ENCODE measurements at places on chromosomes 7 and 10.

GRCh38 chr7:126937171-126937570, 315.6 kb downstream of the GRM8 start:
- DNase-seq: no peak

- DNase-seq: no peak
Measured at GRCh38 chr7:34337163-34337562, 320.9 kb upstream of the NPSR1 start.

GRCh38 chr10:67086327-67087134, 160.7 kb downstream of the LRRTM3 start:
- no peak for DNase-seq

- DNase-seq: no peak
Measured at GRCh38 chr10:75403939-75404814, 2.6 kb upstream of the ZNF503 start.

GRCh38 chr10:36555036-36555435, 570.4 kb upstream of the ANKRD30A start:
- no peak for DNase-seq

GRCh38 chr7:149319376-149319775, 57.4 kb downstream of the ZNF783 start:
- no peak for DNase-seq

DNA sequence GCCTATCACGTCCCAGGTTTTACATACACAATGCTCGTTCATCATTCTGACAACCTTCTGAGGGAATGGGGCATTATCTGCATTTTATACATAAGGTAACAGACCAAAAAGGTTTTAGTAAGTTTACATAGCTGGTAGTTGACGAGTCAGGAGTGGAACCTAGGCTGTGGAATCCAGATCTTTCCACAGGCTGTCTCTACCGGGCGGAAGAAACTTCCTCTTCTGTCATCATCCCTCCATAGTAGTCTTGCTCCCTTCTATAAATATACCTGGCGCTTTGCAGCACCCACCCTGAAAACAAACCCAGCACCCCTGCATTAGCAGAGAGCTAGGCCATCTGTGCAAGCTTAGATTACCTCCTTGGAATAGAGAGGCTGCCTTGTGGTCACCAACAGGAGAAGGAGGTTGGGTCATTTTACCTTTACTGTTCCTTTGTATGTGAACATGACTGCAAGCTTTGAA, 1.3 kb downstream of the TSPAN13 start:
- no peak for DNase-seq

GRCh38 chr7:131792311-131792710, 235.9 kb upstream of the PODXL start:
- DNase-seq: no peak

DNA sequence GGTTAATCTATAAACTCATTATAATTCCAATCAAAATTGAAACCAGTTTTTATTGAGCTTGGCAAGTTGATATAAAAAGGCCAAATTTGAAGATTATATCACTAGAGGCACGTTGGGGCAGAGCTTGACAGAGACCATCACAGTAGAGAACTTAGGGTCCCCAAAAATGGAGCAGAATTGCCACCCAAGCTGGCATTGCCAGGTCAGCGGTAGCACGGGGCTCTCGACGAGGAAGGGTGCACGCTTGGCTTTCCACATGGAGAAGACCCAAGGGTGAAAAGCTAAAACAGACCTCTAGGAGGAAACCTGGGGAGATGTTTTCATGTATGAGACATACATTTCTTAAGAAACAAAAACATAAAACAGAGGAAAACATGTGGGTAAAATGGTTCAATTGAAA, 4.3 kb upstream of the JAKMIP3 start:
- DNase-seq: no peak

GRCh38 chr10:96439725-96440124, 74.0 kb downstream of the TLL2 start:
- DNase-seq: no peak

DNA sequence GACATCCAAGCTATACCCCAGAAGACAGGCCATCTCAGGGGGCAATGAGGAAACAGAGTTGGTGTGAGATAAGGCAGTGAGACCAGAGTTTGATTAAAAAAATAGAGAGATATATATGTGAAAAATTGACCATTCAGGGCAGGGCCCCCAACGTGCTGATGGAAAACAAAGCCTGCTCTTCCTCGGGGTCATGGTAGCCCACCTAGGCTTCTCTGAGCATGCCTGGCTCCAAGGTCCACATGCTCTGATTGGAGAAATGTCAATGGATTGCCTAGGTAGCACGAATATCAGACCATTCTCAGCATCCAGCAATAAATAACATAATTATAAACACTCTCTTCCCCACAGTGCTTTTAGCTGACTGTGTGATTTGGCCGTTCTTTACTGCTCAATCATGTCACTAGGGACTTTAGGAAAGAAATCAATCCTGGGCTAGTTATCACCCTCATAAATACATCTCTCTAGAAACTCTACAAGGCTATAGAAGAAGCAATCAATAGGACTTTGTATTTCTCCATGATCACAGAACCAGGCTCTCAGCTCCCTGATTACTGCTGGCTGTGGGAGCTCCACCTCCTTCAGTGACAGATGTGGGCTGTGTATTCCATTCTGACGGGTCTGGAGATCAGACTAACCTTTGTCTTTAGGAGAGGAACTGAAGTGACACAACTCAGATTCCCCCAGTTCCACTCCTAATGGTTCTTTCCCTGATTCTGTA, 766.4 kb downstream of the GRID1 start:
- no peak for DNase-seq

- DNase-seq: no peak
Measured at GRCh38 chr7:39666562-39666961, 43.2 kb downstream of the RALA start.

DNA sequence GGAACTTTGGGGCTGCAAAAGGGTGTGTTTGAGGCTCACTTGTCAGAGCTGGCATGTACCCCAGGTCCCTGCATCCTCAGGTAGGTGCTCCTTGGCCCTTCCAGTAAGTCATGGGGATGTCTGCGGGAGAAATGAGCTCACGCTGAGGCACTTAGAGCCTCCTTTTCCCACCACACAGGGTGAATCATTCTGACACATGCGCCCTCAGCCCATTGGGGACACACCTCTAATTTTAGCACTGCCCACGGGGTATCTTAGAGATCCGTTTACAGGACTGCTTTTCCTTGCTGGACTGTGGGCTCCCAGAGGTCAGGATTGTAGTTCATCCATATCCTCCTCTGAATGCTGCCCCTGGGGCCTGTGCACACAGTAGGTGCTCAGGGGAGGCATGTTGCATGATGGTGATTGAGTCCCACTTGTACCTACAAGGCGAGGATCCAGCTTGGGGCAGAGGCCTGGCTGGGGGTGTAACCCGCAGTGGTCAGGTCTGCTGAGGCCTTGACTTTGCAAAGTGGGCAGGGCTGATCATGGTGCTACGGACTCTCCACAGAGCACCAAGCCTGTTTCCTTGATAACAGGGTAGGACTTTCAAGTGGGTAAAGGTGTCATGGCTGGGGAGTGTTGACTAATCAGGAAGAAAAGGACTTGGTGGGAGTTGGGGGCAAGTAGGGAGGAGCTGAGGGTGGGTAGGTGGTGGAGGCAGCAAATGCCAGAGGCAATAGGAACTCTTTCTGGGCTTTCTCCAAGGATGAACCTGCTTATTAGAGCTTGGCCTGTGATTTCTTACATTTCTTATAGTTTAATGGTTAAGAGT, 5.8 kb downstream of the TSPAN15 start:
- no peak for DNase-seq

GRCh38 chr10:102435529-102436233, 3.3 kb upstream of the CUEDC2 start:
- DNase-seq: no peak

DNA sequence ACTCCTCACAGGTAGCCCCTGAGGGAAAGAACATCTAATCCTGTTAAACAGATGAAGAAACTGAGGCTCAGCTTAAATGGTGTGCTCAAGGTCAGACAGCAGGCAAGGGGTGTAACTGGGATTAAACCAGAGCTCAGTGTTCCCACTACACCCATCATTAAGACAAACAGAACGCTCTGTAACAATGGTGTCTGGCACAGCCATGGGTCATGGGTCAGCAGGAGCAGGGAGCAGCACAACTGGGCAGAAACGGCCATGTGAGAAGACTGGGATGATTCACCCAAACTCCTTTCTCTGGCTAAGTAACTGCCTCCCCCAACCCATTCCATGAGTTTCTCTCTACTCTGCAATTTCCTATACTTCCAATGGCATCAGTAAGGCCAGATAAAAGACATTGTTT, 85.5 kb upstream of the PDE1C start:
- peak; percentile 61 for DNase-seq

- DNase-seq: no peak
Measured at GRCh38 chr10:93160140-93160539, 86.4 kb downstream of the CYP26A1 start.

- no peak for DNase-seq
Measured at GRCh38 chr7:25858525-25859411, 293.2 kb upstream of the NFE2L3 start.

- peak; percentile 83 for DNase-seq
Measured at GRCh38 chr10:48496831-48497779, 107.8 kb downstream of the ARHGAP22 start.

- peak; percentile 28 for DNase-seq
Measured at GRCh38 chr7:55348502-55348901, 16.6 kb upstream of the LANCL2 start.

- DNase-seq: no peak
Measured at GRCh38 chr10:71881647-71882355, 30.8 kb upstream of the PSAP start.

GRCh38 chr7:99571768-99572167, 13.3 kb downstream of the ZNF655 start:
- DNase-seq: no peak

DNA sequence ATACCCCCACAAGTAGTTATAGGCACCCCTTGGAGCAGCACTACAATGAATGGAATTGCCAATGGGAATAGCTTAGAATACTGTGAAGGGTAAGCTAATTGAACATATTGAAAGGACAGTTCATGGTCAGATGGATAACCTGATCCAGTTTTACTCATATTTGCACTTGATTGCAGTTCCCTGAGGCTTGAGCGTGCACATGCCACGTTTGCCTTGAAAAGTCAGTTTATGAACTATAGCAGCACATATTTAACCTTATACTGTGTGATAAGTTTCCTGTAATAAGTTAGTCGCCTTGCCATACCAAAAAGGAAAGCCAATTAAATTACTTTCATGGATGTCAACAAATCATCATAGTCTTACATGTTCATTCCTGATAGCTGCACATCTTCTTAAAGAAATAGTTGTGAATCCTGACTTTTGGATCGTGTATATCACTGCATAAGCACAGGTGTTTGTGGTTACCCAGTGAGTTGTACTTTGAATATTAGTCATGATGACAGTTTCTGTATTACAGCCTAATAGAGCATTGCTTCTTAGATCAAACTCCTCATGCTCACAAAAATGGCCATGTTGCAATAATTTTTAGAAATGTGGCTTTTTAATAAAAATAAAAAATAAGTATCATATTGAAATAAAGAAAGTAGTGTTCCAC, 21.6 kb downstream of the DNTT start:
- no peak for DNase-seq

- DNase-seq: peak; percentile 62
Measured at GRCh38 chr10:98433881-98434732, 12.6 kb downstream of the HPS1 start.

DNA sequence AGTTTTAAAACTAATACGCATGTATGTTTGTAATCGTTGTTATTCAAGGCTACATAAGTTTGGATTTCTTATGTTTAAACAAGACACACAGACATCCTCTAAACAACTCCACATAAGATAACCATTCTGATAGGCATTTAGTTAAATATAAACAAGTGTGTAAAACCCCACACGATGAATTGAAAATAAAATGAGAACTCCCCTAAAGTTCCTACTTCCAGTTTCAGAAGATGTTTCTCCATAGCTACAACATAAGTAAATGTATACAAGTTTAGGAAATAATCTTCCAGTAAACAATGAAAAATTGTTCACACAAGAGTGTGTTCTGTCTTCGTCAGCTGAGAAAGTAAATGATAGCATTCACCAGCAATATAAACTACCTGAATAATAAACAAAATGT, 246.8 kb downstream of the RNLS start:
- no peak for DNase-seq

DNA sequence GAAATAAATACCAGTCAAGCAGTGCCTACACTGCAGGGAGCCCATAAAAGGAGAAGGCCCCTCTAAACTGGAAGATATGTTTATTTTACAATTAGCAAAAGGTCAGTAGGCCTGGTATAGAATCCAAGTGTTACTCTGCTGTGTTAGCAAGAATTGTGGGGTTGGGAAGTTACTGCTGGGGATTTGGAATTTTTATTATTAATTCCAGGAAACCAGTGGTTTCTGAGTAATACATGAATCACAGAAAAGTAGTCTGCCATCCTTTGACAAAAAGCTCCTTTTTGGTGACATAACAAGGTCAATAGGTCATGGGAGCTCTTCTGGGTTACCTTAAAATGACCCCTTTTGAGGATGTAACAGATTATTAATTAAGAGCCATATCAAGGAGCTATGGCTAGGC, 67.4 kb downstream of the ZNF92 start:
- peak; percentile 25 for DNase-seq

GRCh38 chr10:97049670-97050069, 136.1 kb downstream of the SLIT1 start:
- DNase-seq: no peak

- DNase-seq: no peak
Measured at GRCh38 chr10:67607472-67607871, 88.5 kb downstream of the CTNNA3 start.

- DNase-seq: no peak
Measured at GRCh38 chr10:47078393-47079203, 167.4 kb downstream of the PTPN20 start.

DNA sequence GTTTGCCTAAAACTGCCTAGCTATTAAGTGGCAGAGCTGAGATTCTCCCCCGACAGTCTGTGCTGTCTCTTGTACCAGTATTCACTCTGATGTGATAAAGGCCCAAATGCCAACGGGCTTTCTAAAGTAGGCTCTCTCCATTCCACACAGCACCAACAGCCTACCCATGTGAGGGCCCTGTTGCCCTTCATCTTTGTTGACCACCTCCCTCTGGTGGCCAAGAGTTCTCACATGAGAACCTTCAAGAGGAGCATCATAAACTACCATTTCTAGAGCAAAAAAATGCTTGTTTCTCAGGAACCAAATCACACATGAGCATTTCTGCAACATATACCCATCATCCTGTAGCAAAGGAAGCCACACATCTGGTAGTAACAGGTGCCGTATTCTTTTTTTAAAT, 185.8 kb downstream of the GRM8 start:
- DNase-seq: no peak

GRCh38 chr7:80916770-80917741, 1.8 kb downstream of the SEMA3C start:
- DNase-seq: peak; percentile 78

- DNase-seq: no peak
Measured at GRCh38 chr7:104111271-104111670, 96.5 kb downstream of the ORC5 start.

DNA sequence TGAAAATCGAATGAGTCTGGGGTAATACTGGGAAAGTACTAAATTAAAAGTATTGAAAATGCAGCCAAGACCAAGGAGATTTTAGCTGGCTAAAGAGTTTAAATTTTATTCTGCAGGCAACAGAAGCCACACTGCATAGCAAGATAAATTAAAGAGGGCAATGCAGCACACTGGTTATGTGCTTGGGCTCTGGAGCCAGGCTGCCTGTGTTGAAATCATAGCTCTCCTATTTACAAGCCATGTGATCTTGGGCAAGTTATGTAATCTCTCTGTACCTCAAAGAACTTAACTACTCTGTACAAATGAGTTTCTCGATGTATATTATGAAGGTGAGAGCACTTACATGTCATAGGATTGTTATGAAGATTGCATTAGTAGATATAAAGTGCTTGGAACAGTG, 9.9 kb downstream of the SLC25A13 start:
- no peak for DNase-seq

- DNase-seq: no peak
Measured at GRCh38 chr7:50199824-50200223, 104.7 kb upstream of the IKZF1 start.

Data from foreskin fibroblast (primary cell).